Amygdala (tissue), 56 donors: ENCODE measurements at places on chromosomes 7 and 10.

- no peak for DNase-seq
These were observed 29.4 kb upstream of the TNRC18 start for GRCh38 chr7:5452937-5453540.

GRCh38 chr7:100099452-100099851 is 1.7 kb downstream of the MCM7 start:
- no peak for DNase-seq

GRCh38 chr7:135771961-135772638 is 23.5 kb upstream of the FAM180A start:
- no peak for DNase-seq

DNA sequence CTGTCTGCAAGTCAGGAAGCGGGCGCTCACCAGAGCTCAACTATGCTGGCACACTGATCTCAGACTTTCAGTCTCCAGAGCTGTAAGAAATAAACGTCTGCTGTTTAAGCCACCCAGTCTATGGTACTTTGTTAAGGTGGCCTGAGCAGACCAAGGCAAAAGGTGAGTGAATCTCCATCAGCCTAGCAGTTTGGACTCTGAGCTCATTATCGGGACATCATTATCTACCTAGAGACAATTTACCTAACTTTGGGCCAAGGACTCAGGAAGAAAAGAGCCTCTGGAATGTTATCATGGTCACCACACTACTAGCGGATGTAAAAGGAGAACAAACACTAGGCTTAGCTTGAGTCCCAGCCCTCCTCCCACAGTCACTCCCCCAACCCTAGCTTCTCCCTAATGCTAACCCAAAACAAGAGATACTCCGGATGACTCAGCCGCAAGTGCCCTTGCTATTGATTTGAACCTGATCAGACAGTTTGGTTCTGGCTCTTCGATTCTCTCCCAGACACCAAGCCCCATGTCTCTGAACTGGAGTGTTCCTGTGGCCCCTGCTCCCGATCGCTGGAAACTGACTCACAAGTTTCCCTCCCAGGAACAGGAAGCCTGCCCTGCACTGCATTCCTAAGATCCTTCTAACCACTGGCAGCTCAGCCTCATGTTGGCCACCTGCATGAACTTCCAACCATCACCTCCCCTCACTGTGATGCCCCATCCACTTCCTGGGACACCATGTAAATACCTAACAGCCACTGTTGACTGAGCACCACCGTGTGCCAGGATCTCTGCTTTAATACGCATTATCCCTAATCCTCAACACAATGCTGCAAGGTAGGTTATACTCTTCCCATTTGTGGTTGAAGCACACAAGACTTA is 34.5 kb downstream of the CREB3L2 start:
- DNase-seq: no peak

DNA sequence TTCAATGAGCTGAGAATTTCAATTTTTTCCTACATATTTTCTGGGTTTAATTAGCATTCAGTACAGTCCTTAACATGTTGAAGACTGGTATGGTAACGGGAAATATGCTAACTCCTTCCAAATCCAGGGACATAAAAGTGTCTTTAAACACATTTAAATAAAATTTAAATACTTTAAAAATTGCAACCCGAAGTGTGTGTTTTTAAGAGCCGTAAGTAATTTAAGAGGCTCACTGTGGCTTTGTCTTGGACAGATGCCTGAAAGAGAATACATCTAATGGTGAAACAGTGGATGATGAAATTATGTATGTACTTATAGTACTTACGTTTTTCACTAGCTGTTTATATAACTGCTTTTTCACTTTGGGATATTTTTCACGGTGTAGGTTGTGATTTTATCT is 687.3 kb upstream of the CELF2 start:
- no peak for DNase-seq

DNA sequence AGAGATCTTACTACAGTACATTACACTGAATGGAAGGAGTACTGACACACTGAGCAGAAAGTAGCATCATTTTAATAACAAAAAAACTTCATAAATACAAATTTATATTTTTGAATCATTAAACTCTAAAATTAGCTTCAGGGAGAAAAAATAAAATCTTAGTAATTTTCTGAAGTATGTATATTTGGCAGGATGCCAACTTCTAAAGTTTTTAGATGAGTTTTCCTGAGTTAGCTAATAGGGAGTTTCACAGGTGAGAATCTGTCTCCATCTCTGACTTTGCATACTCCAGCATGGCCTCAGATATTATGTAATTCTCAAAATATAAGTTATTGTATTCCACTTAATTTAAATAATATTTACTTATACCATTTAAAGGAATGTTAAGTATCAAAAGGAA is 673.2 kb upstream of the PCDH15 start:
- no peak for DNase-seq

GRCh38 chr7:86931439-86931838 is 128.0 kb downstream of the ELAPOR2 start:
- no peak for DNase-seq

GRCh38 chr7:116540743-116541142 is 15.9 kb downstream of the CAV1 start:
- DNase-seq: no peak

DNA sequence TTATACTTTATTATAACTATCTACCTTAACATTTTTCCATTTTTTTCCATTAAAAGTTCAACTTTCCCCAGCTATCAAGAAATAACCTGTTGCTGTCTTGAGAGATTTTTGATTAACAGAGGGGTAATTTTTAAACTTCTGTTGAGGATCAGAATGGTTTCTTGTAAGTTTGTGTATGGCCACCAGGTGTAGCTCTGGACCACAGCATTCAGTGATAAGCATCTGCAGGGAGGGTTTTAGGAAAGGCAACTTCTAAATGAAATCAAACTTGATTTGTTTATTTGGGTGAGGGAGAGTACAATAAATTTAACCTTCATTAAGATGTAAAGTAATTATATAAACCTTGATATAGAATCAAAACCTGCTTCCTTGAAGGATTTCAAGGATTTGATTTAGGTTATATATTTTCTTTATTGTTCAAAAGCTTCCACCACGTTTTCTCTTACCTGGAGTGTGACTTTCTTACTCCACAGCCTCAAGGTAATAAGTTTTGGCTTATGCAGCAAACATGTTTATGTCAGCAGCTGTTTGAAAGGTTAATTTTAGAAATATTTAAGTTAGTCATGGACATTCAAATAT is 153.3 kb downstream of the STK31 start:
- no peak for DNase-seq

- DNase-seq: no peak
These were observed 99.2 kb upstream of the MALRD1 start for GRCh38 chr10:18949391-18949790.

DNA sequence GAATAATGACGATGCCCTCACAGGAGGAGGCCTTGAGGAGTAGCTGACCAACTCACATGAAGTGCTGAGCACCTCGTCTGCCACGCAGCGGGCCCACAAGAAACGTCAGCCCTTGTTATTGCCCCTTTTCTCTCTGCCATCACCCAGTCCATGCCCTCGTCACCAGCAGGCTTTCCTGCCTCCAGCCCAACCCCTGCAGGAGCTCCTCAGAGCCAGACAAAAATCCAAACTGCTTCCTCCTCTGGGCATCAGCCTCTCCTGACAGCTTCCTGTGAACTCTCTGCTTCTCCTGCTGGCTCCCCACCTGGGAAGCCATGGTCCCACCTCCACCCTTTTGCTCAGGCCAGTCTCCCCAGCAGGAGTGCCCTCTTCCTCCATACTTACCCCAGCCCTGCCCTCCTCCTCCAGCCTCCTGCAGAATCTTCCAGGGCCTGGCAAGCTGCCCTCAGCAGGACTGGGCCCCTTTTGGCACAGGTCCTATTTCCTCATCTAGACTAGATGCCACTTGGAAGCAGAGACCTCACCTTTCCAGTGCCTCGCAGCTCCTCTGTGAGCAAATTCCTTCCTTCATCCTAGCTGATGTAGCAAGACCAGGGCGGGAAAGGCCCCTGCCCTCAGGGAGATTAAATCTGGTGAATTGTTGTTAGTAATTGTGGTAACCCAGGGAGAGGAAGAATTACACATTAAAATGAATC is 115.1 kb downstream of the C10orf105 start:
- DNase-seq: no peak

- peak; percentile 89 for DNase-seq
These were observed 242.2 kb downstream of the RAB11FIP2 start for GRCh38 chr10:117804470-117805011.

DNA sequence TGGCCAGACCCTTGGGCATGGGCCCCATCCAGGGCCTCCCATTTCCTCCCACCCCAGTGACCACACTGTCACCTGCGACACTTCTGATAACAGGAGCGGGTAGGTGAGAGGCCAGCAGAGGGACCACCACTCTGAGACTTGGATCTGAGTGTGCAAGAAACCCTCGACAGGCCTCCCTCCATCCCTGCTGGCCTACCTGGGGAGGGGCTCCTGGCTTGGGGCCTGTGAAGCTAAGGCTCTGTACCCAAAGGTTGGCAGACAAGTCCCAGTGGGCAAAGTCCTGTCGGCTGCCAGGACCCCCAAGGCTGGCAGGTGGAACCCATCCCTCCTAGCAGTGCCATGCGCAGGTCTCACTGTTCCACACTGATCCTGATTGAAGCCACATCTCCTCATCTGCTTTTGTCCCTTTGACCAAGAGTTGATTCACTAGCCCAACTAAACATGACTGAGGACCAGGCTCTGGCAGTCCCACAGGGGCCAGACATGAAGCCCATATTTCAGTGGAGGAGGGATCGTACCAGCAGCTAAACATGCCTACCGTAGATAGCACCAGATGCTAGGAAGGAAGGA is 1.2 kb upstream of the PGAM2 start:
- DNase-seq: no peak

GRCh38 chr7:47355684-47356083 is 226.2 kb downstream of the TNS3 start:
- DNase-seq: no peak

GRCh38 chr7:151060416-151061212 is 1.2 kb downstream of the SLC4A2 start:
- no peak for DNase-seq

- DNase-seq: no peak
These were observed 138.3 kb downstream of the JCAD start for GRCh38 chr10:29921071-29921446.

GRCh38 chr7:98598846-98599615 is 18.1 kb upstream of the NPTX2 start:
- no peak for DNase-seq

DNA sequence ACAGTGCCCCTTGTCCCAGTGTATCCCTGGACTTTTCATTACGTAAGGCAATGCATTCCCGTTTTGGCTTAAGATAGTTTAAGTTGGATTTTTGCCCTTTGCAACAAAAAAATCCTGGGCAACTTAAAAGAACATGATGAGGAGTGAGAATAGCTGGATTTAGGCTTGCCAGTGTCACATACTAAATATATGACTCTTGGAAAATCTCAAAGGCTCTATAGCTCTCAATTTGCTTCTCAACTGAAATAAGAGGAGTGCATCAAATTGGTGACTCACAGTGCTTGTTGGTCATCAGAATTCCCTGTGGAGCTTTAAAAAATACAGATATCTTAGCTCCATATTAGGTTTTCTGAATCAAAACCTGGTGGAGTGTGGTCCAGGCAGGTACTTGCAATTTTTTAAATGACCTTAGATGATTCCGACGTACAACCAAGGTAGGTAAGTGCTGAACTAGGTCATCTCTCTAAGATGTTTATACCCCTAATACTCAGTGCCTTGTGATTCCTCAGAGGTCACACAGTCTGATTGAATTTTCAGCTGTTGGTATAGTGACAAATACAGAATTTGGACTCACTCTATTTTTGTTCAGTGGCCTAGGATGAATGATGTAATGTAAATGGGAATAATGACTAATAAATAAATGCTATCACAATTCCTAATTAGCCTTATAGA is 33.9 kb upstream of the ORC5 start:
- DNase-seq: no peak

GRCh38 chr7:22865602-22865960 is 42.9 kb upstream of the TOMM7 start:
- DNase-seq: no peak

GRCh38 chr10:88702848-88703597 is 3.0 kb upstream of the LIPK start:
- no peak for DNase-seq

DNA sequence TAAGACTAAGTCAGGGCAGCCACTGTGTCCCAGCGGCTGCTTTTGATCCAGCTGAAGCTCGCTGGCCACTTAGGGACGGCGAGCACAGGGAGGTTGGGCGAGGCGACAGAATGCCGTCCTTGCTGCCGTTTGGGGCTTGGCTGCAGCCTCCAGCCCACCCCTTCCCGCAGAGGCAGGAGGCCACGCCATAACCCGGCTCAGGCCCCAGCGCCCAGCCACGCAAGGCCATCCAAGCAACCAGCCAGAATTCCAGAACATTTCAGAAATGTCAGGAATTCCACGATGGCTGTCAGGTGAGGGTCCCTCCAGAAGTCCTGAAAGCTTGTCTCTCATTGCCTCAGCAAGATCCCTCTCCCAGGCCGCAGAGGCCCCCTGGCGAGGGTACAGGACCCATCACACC is 479.1 kb upstream of the FOXK1 start:
- no peak for DNase-seq

DNA sequence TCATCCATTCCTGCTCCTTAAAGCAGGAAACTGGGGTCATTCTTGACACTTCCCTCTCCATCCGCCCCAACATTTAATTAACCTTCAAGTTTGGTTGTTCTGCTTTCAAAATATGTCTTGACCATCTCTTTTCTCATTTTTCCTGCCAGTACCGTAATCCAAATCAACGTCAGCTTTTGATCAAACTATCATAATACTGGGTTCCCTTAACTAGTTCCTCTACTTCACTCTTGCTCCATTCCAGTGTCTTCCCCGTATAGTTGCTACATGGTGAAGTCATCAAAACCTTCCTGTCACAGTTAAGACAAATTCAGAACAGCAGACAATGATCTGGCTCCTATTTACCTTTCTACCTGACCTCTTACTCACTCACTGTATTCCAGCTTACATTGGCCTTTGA is 6.6 kb upstream of the KLF14 start:
- no peak for DNase-seq

- no peak for DNase-seq
These were observed 248.8 kb upstream of the NEBL start for GRCh38 chr10:21145751-21146435.

DNA sequence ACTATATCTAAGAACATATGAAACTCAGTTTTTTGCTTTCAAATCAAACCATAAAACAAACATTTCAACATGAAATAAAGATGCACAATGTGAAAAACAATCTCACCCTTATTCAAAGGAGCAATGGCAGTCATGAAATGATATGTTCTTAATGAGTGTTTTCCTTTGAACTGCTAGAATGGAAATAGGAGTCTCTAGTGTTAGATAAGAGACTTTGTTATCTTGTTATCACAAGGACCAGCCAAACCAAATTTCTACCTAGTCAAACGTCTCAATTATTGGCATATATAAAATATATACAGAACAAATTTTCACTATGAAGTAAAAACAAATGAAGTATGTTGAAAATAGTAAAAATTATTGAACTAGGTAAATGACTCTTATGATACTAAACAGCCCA is 1.2 kb downstream of the VPS41 start:
- no peak for DNase-seq
